AG09309 (cell line): ENCODE measurements at places on chromosomes 6 and 20.

DNA sequence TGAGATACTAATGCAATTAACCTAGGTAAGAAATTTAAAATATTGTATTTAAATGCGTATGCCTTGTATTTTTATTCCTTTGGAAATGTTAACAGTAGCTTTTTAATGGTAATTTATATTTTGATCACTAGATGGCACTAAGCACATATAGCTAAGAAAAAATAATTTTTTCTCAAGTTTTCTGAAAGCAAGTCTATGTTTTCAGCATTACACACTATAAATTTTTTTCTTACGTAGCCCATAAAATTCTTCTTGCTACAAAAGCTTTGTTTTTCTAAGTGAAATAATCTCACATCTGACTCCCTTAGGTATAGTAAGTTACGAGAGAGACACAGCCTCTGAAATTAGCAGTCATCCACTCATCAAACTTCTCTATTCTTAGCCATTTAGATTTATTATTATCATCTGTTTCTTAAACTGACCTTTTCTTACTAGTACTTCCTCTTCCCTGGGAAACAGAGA, 35.7 kb downstream of the TSPYL4 start:
- DNase-seq = no peak

DNA sequence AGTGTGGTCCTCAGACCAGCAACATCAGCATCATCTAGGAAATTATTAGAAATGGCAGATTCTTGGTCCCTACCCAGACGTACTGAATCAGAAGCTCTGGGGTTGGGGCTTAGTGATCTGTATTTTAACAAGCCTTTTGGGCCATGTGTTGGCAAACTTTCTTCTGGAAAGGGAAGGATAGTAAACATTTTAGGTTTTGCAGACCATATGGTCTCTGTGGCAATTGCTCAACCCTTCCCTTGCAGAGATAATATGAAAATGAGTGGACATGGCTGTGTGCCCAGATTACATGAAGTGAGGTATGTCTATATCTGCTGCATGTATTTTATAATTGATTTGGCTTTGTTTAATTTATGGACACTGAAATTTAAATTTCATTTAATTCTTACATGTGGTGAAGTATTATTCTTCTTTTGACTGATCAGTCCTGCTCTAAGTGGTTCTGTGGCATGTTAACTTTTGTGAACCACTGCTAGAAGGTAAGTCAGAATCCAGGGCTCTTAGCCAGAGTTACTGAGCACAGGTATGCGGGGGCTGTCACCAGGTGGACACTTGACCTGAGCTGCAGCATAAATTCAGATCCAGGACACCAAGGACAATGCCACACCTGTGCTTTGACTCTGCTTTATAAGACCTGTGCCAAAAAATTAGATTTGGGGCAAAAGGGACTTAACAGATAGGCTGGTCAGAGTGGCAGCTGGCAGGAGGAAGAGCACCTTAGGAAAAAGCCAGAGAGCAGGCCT, 43.2 kb downstream of the LY86 start:
- DNase-seq = peak; percentile 27

DNA sequence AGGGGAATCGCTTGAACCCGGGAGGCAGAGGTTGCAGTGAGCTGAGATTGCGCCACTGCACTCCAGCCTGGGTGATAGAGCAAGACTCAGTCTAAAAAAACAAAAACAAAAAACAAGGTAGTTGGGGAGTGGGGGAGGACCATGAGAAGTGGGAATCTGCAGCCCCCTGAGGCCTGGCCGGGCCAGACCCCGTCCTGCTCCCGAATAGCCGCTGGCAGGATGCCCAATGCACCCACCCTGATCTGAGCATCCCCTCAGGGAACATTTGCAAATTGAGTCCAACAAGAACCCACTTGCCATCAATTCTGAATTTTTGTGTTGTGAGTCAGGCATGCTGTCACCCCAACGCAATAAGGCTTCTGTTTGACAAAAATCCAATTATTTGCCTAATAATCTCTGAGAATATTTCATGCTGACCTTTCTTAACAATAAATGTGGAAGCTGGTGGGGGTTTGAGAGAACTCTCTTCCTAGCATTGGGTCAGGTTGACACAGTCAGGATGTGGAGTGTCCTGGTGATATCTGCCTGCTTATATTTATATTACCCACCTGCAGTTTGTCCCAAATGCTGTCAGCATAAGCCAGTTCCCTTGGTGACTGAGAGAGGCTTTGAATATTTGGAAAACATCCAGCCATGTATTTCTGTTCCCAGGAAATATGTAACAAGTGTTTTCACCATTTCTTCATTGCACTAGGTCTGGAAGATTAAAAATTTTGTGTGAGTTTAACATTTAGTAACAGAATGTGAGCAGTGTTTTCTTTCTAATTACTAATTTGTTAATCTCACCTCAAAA, 28.4 kb upstream of the FRMD1 start:
- no peak for DNase-seq

DNA sequence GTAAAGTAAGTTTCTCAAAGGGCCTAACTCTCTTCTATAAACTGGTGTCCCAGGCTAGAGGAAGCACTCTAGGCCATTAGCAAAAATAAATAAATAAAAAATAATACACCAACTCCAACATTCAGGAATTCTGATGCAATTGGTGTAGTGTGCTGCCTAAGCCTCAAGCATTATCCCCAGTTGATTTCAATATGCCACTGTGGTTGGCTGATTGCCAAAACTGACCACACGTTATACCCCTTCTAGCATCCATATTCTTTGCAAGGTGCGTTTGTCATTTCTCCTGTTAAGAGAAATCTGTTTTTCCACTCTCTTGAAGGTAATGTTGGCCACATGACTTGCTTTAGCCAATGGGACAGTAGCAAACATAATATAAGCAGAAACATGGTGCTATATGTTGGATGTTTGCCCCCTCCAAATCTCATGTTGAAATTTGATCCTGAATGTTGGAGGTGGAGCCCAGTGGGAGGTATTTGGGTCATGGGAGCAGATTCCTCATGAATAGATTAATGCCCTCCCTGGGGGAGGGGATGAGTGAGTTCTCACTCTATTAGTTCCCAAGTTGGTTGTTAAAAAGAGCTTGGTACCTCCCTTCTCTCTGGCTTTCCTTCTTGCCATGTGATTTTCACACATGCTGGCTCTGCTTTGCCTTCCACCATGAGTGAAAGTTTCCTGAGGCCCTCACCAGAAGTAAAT, 71.9 kb upstream of the PLCB4 start:
- DNase-seq = no peak

DNA sequence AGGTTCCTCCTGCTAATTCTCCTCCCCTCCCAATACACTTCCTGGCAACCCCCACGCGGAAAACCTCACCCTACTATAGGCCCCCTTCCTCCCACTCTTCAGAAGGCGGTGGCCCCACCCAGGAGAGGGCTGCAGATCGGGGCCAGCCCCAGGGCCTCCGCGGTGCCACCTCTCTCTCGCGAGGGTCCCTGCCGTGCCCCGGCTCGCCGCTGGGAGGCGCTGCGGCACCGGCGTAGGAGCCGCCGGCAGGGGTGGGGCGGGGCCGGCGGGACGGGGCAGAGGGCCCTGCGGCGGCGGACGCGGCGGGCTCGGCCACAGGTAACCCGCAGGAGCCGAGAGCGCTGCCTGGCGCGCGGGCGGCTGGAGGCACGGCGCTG, at the start of gene ANKRD6:
Gene ANKRD6 (plus strand): TSS at position 278 of the 377 bp plus-strand sequence. CDS start 133,825 bp downstream, outside the sequence.
- no peak for DNase-seq

DNA sequence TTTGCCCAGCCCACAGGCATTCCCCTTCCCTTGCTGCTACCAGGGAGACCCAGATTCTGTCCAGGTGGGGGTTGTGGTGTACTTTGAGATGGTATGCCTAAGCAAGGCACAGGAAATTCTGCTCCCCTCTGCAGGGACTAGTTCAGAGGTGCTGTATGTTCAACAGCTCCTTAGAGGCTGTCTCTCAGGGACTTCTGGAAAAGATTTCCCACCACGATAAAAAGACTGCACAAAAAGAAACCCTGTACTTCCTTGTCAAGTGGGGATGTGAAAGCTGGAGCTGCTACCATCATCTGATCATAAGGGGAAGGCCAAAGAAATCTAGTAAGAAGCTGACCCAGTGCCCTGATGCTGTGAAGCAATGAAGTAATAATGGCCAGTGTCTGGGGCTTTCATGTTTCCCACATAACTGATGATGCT, 51.5 kb upstream of the SMIM29 start:
- no peak for DNase-seq

- no peak for DNase-seq
These were observed 162.9 kb upstream of the SASH1 start for GRCh38 chr6:148179786-148180185.

- DNase-seq = no peak
These were observed 13.0 kb downstream of the GFOD1 start for GRCh38 chr6:13474360-13474759.

GRCh38 chr6:125144822-125145221, 8.8 kb upstream of the TPD52L1 start:
- DNase-seq = no peak

DNA sequence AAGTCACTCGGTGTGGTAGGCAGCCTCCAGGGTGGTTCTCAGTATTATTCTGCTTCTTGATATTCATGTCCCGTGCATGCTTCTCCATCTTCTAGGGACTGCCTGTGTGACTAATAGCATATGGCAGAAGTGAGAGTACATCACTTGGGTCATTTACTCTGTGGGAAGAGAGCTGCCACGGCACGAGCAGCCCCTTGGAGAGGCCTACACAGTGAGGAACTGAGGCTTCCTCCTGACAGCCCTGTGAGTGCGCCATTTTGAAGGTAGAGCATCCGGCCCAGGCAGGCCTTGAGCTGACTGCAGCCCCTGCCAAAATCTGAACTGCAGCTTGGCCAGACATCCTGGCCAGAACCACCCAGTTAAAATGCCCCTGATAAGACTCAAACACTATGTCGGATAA, 17.3 kb upstream of the MCUR1 start:
- no peak for DNase-seq

GRCh38 chr6:6622501-6622900, 34.0 kb downstream of the LY86 start:
- DNase-seq = no peak

DNA sequence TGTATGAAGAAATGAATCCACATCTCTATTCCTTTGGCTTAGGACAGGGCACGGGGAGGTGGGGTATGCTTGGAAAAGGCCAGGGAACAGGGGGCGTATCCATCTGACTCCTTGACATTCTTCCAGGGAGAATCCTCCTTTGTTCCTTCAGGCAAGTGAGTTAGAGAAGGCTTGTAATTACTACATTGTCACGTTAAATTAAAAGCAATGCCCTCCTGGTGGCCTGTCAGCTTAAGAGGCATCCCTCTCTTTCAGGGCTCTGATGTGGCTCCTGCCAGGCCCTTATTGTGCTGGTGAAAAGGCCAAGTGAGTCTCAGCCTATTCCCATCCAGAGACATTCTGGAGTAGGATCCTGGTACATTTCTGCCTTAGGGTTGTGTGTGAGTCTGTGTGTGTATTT, 128.3 kb downstream of the FOXA2 start:
- no peak for DNase-seq

GRCh38 chr20:59820204-59821041, 113.0 kb downstream of the SYCP2 start:
- no peak for DNase-seq

GRCh38 chr6:68502946-68503345, 132.1 kb upstream of the ADGRB3 start:
- no peak for DNase-seq

DNA sequence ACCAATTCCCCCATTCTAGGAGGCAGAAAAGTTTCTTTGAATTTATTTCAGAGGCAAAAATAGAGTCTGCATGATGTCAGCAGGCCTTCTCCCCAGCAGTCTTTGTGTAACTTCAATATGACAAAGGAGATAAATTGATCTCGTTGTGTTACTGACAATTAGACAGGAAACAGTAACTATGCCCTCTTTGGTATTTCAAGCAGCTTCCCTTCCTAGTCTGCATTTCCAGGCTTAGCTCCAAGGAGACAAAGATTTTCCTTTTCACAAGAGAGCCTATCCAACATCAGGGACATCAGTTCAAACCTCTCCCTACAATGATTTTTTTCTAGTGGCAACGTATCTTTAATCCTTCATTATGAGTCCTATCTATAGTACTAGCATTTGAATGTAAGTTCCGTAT, 245.9 kb upstream of the HSF2 start:
- no peak for DNase-seq

DNA sequence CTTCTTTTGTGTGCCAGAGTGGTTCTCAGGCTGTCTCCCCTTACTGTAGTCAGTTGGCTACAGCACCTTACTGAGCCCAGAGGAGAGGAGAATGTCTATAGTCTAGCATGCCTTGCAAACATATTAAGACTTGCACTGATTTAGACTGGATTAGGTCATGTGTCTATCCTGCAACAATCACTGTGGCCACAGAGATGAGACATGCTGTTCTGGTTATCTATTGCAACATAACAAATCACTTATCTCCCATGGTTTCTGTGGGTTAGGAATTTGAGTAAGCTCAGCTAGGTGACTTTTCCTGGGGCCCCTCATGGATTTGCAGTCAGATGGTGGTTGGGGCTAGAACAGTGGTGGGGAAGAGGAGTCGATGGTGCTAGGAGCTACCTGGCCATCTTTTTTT, 261.3 kb downstream of the SOD2 start:
- DNase-seq = no peak

GRCh38 chr6:111468329-111469012, 14.5 kb downstream of the REV3L start:
- no peak for DNase-seq

DNA sequence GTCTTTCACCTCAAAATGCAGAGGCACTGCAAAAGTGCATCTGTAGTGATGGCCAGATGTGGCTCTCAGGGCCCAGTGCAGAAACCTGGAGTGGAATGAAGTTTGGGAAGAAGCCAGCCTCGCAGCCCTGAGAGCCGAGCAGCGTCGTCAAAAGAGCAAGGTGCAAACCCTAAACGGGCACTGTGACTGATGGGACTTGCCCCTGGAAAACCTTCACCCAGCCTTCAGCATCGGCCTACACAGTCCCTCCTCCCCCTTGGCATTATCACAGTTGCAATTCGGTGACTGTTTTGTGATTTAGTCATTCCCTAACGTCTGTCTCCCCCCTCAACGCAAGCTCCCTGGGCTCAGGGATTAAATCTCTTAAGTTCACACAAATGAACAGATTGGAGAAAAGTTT, 38.6 kb downstream of the TAF4 start:
- DNase-seq = no peak

DNA sequence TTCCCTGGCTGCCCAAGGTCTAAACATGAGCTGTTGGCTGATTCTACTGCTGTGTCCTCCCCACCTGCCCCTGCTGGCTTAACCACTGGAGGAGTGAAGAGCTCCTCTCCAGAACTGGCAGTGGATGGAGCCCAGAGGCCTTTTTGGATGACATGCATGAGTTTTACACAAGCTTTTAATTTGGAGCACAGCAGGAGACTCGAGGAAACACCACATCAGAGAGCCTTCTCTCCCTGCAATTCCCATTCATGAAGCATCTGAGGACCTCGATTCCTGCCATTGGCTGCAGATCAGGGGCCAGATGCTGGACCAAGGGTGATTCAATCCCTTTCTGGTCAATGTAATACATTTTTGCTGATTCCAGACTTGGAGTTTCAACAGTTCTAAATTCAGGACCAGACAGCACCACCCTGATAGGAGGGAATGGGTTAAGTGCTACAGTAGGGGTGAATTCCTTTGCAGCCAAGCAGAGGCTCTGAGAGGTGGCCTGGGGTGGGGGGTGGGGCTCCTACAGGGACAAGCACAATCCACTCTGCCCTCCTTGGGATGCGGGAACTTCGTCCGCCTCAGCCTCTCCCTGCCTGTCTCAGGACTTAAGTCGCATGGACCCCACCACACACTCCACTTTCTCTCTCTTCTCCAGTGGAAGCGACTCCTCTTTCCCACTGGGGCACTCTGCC, 599 bp upstream of the PSORS1C1 start:
- peak; percentile 88 for DNase-seq

GRCh38 chr6:109655761-109656262, 35.2 kb downstream of the AK9 start:
- no peak for DNase-seq

- no peak for DNase-seq
These were observed 30.4 kb downstream of the RALY start for GRCh38 chr20:34023937-34024722.
